ENCODE measurements at places on chromosomes 13 and 19. TPM values are rescaled to one million over a fixed set of nuclear protein-coding genes. Genes with fewer than 3 reads are reported as not detected.

HSH2D gene
- not detected for total RNA-seq

MEIS3 gene
- 48.1 TPM for total RNA-seq

VSTM2B gene
- total RNA-seq: not detected

ZNF667 gene
- 5.2 TPM for total RNA-seq

NFILZ gene
- not detected for total RNA-seq

TEX29 gene
- total RNA-seq: not detected

PPP5C gene
- total RNA-seq: 74.6 TPM

ISOC2 gene
- total RNA-seq: 116 TPM

PALM gene
- 50.1 TPM for total RNA-seq

SHKBP1 gene
- total RNA-seq: 56.2 TPM

NECTIN2 gene
- 153 TPM for total RNA-seq

KCNC3 gene
- total RNA-seq: 0.90 TPM

KIR2DL4 gene
- not detected for total RNA-seq

ZNF320 gene
- 8.9 TPM for total RNA-seq

FAM216B gene
- total RNA-seq: not detected

VPS36 gene
- 18.6 TPM for total RNA-seq

Measured in cardiac atrium fibroblast (primary cell).